Stomach (tissue), 19 donors: ENCODE measurements at places on chromosomes 13 and 19. TPM values are rescaled to one million over a fixed set of nuclear protein-coding genes. Genes with fewer than 3 reads are reported as not detected.

DNA sequence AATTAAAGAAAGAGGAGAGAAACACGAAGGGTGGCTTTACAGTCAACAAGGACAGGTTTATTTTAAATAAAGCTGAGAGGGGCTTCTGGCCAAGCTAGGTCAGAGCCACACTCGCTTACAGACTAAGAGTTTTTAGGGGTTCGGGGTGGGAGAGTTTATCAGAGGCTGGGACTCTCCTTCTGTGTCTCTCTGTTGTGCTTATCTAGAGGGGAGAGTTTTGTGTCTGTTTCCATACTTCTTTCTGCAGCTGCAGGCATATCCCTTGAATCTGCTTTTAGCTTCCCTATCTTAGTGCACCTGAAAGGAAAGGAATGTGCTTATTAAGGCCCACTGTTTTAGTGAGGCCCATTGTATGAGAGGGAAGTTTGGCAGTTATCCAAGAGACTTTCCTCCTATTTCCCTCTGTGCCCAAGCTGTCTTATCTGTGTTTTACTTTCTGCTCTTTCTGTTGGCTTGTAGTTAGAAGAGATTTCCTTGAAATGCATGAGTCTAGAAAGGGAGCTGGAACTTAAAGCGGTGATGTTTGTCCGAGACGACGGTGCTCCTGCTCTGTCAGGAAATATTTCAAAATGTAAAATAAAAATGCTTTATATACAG lies 275.3 kb downstream of the KCTD12 start:
- no peaks in the 10 kb centered on the region for H3K36me3 ChIP-seq

DNA sequence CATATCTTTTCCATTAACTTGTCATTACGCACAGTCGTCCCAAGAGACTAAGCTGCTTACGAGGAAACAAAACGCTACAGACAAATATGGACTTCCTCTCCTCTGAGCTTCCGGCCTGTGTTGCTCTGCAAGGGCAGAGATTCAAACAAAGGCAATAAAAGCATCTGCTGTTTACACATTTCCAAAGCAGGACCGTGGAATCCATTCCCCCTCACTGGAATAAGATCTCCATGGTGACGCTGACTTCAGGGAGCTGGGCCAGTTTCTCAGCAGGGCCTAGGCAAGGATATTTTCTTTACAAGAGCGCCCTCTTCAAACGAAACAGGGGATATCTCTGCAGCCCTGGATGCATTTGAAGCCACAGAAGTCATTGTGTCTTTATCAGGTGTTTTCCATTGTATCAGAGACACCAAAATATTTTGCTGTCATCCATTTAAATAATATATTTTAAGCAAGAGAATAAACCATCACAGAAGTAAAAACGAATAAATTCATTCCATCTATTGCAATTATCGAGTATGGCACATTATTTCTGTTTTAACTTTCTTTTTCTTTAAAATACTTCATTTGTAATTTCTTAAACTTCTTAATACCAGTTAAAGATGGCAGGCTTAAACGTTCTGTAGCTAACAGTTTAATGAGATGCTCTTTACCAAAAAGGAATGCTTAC lies 177.5 kb downstream of the DCLK1 start:
- H3K36me3 ChIP-seq, result no peaks in the 10 kb centered on the region
- H3K27me3 ChIP-seq, result no peaks in the 10 kb centered on the region
- DNase-seq, result peak; percentile 38
- H3K4me3 ChIP-seq, result no peak overlapping the region
- peak overlapping the region; percentile 54 for H3K27ac ChIP-seq

DNA sequence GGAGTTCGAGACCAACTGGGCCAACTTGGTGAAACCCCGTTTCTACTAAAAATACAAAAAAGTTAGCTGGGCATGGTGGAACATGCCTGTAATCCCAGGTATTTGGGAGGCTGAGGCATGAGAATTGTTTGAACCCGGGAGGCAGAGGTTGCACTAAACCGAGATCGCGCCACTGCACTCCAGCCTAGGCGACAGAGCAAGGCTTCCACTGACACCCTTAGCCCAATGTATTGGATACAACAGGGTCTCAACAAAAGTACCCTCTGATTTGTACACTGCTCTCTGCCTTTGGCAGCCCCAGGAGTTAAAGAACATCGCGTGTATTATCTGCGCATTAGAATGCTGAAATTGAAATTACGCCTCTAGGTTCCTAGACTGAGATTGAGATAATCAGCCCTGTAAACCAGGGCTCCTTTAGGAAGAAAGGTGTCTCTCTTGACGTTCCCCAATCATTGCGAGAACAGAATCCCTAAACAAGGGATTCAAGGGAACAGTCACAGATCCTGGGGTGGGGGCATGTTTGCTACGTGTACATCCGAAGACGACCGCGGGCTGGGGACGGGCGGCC lies 21.9 kb downstream of the IPO5 start:
- no peak for DNase-seq
- no peaks in the 10 kb centered on the region for H3K36me3 ChIP-seq
- H3K4me1 ChIP-seq, result peaks cover 41% of the 10 kb centered on the region
- peak overlapping the region; percentile 77 for H3K4me3 ChIP-seq
- H3K27me3 ChIP-seq, result no peaks in the 10 kb centered on the region

ZFR2 gene
- total RNA-seq, result not detected

NLRP7 gene
- total RNA-seq, result not detected

DNAAF3 gene
- total RNA-seq, result not detected
